ENCODE measurements at places on chromosomes 1 and 21. TPM values are rescaled to one million over a fixed set of nuclear protein-coding genes. Genes with fewer than 3 reads are reported as not detected.

Gene NFYC
- total RNA-seq: 52.7 TPM

GRCh38 chr1:62307446-62307845 lies 11.8 kb downstream of the KANK4 start:
- no peak for DNase-seq

DNA sequence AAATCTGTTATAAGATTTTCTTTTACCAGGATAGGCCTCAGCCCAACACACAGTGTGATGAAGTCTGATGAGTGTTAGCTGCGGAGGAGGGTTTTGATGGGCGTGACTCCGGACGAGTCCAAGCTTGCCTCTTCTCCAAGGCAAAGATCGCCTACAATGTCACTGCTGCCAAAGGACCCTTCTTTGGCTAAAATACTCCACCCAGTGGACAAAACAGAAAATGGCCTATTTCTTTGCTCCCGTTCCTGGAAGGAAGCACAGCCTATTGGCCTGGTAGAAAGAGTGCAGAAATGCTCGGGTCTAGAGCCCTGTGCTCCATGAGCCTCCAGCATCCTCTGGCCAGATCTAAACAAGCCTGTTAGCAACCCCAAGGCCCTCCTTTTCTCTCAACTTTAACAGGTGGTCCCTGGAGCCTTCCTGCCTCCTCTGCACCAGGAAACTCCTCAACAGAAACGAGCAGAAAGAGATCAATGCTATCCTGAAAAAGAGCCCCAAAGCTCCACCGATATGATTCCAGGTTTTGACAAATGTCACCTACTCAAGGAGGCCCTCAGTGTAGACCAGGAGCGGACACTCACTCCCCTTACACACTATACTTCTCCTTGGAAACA lies 3.4 kb upstream of the CASQ2 start:
- peak; percentile 66 for DNase-seq

DNA sequence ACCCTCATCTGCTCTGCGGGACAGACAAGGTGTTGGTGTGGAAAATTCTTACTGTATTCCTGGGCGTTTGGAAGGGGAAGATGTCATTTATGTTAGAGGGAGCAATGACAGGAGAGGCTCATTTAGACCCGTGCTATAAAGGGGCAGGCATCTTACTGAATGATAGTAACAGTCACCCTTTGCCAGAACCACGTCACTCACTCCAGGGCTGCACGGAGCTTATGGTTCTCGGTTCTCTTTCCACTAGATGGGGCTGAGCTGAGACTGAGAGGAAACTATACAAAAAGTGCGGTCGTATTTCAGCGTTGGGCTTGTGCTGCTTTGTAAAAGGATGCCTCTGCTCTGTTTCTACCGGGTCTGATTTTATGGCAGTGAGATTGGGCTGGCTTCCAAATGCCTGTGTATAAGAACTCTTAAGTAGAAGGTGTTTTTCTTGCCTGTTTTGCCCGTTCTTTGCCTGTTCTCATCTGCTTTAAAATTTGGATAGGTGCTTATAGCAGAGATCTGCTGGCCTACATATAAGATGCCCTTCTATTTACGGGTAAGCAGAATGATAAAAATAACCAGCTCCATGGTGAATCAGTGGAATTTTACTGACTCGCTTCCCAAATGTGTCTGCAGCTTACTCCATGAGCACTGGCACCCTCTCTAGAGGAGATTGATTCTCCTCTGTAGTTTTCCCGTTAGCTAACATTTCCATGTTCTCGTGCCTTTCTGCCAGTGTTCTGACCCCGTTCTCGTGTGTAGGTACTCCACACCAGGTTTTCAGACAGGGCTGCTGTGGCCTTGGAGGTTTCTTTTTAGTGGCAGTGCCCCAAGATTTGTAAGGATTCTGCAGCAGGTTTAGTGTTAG lies 55.9 kb downstream of the MRPS6 start:
- peak; percentile 74 for DNase-seq

DNA sequence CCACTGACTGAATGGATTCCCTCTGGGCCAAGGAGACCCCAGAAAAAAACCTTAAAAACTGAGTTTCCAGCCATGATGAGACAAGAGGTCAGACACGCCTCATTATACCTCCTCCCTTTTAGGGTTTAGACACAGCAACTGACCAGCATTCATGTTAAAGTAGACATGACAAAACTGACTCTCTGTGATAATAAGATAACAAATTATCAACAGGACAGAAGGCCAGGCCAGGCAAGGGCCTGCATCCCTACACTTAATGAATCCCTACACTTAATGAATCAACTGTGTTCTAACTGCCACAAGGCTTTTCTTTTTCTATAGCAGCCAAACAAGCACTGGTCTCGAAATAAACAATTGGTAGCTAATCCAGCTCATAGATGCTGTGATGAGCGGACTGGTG lies 33.3 kb upstream of the FAM89A start:
- DNase-seq: no peak

DNA sequence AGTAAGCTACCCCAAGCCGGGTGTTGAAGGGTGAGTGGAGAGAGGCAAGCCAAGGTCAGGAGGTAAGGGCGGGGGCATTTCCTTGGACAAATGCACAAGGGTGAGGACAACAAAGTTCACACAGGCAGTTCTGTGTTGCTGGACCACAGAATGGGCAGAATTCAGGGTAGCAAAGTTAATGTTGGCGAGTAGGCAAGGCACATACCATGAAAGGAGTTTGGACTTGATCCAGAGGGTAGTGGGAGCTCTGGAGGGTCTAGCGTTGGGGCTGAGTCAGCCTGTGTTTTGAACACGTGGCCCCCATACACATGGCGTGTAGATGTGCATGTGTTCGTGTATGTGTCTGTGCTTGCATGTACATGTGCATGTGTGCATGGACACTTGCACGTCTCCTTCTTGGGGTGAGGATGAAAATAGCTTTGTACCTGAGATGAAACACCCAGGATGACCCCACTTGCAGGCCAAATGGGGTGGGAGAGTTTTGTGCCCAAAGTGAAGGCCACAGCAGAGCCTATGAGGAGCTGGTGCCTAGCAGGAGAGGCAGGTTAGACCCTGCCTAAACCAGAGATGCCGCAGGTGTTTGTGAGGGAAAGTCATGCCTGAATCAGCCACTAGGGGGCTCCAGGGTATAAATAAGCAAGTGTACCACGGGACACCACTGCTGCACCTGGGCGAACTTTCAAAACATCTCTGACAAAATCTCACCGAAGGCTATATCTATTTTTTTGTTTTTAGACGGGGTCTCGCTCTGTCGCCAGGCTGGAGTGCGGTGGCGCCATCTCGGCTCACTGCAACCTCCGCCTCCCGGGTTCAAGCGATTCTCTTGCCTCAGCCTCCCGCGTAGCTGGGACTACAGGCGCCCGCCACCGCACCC lies 21.8 kb downstream of the SLC27A3 start:
- DNase-seq: peak; percentile 90

DNA sequence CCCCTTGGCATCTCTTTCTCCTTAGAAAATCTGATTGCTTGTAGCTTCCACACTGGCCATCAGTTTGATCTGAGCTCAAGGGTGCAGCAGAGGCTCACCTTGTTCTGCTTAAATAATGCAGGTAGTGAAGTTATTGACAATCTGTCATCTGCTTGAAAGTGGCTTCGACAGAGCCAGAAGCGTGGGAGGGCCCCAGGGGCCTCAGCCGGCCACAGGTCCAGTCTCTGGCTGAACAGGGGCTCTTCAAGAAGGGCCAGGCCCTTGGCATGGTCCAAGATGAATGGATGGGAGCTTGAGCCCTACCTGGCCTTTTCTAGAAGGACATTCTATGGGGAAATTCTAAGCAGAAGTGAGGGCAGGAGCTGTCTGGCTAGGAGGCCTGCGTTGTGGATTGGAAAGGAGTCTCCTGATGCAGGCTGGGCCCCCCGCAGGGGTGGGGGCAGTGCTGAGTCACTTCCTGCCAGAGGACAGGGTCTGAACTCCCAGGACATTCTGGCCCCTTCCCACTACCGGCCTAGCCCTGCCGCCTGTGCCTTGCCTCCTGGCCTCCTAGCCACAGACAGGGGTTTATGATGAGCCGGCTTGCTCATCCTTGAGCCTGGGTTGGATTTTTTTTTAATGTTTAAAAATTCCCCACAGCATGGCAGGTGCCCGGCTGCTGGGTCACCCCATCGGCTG lies 162.3 kb upstream of the VAMP3 start:
- no peak for DNase-seq

- peak; percentile 23 for DNase-seq
Observed at GRCh38 chr1:192445839-192446489, 129.2 kb downstream of the RGS21 start.

GRCh38 chr1:205456868-205457745 lies 1.3 kb upstream of the BLACAT1 start:
- DNase-seq: no peak
